ENCODE measurements at places on chromosomes 12 and 14. TPM values are rescaled to one million over a fixed set of nuclear protein-coding genes. Genes with fewer than 3 reads are reported as not detected.

The RNASE3 gene
- not detected for total RNA-seq

DNA sequence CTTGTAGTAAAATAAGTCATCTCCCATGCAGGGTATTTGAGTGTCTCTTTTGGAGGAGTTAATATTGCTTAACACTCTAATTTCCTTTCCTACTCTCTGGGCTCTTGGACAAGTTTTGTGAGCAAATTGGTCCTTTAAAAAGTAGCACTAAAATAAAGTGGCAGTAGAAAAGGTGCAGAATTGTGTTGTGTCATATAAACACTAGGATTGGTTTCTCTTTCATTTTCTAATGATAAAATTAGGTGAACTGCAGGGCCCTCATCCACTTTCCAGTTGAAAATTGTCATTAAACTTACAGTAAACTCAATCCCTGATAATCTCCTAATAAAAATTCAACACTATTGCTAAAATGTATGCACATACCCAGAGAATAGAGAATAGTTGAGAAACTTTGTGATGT lies 42.6 kb upstream of the REP15 start:
- peaks cover 3% of the 10 kb centered on the region for H3K36me3 ChIP-seq
- no peaks in the 10 kb centered on the region for H3K27me3 ChIP-seq
- peaks cover 18% of the 10 kb centered on the region for H3K4me1 ChIP-seq
- H3K4me3 ChIP-seq, result no peak overlapping the region

DNA sequence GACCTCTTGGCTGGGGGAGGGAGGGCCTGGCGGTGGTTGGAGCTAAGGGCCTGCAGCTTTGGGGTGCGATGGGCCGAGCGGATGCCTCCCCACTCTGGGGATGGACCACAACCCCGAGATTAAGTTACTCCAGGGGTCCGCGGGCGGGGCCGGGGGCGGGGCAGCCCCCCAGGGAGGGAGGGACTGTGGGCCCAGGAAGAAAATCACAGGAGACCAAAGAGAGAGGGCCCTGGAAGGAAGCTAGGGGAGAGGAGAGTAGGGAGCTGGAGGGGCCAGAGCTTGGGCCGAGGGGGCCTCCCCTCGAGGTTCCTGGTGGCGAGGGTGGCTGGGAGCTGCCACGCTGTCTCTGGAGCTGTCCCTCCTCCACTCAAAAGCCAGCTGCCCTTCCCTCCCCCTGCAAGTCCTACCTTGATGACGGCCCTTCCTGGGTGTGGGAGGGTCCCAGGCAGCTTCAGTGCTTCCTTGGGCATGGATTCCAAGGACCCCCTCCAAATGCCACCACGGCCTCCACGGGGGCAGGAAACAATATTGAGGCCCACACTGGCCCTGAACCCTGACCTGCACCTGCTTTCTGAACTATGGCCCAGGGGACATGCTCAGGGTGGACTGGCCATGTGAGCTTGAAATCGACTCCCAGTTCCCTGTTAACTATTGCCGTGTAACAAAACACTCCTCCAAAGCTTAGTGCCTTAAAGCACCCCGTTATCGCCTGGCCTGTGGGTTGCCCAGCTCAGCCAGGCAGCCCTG lies 610 bp upstream of the NUDT14 start:
- H3K4me1 ChIP-seq, result peaks cover 23% of the 10 kb centered on the region
- no peak for DNase-seq
- H3K27ac ChIP-seq, result no peak overlapping the region
- H3K36me3 ChIP-seq, result no peaks in the 10 kb centered on the region

GRCh38 chr12:109014984-109015765 lies 5.7 kb downstream of the SVOP start:
- no peak overlapping the region for H3K27ac ChIP-seq
- no peaks in the 10 kb centered on the region for H3K36me3 ChIP-seq
- no peak for DNase-seq

- no peak overlapping the region for H3K4me3 ChIP-seq
- H3K27ac ChIP-seq, result no peak overlapping the region
- no peaks in the 10 kb centered on the region for H3K4me1 ChIP-seq
- DNase-seq, result no peak
- peaks cover 3% of the 10 kb centered on the region for H3K27me3 ChIP-seq
These were observed 876 bp downstream of the LUM start for GRCh38 chr12:91110311-91110924.

DNA sequence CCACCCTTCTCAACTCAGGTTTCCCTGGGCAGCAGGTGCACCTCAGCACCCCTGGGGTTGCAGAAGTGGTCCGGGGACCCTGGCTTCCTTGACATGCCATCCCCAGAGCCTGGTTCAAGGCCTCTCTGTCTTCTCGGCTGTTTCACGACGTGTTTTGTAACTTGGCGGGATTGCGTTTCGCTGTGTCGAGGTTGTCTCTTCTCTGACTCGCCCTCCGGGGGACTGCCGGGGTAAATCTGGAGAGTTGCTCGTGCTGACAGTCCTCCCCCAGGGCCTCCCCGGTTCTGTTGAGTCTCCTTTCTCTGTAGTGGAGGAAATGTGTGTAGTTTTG lies 25.6 kb downstream of the MEG3 start:
- no peaks in the 10 kb centered on the region for H3K27me3 ChIP-seq
- no peaks in the 10 kb centered on the region for H3K4me1 ChIP-seq
- DNase-seq, result no peak

DNA sequence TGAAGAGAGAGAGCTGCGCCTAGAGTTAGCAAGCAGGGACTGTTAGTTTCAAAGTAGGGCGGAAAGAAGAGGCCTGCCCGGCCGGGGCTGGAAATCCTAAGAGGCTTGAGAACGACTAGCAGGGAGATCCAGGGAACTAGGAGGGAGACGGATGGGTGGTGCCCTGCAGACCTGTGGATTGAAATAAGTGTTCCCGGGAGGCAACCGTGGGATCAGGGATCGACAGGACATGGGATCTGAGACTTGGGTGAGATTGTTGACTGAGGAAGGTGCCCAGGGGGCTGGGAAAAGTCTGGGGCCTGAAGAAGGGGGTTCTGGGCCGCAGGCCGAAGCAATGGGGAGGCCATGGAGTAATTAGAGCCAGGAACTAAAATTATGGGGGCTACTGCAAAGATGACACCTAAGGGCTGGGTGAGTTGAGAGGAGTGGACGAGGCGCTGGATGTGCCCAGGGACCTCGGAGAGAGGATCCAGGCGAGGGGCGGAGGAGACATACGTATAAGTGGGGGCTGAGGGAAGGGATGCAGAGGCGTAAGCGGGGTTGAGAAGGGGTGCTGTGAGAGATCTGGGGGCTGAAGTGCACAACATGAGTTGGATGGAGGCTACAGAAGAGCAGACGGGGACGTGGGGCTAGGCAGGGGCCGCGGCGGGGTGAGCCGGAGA lies 635 bp downstream of the LTA4H start:
- no peak overlapping the region for H3K27ac ChIP-seq
- H3K4me3 ChIP-seq, result no peak overlapping the region
- no peaks in the 10 kb centered on the region for H3K27me3 ChIP-seq

GRCh38 chr14:69226736-69227135 lies 33.2 kb upstream of the GALNT16 start:
- no peak overlapping the region for H3K27ac ChIP-seq
- DNase-seq, result no peak
- no peak overlapping the region for H3K4me3 ChIP-seq
- no peaks in the 10 kb centered on the region for H3K4me1 ChIP-seq

- H3K4me1 ChIP-seq, result no peaks in the 10 kb centered on the region
- H3K36me3 ChIP-seq, result peaks cover 18% of the 10 kb centered on the region
- H3K4me3 ChIP-seq, result no peak overlapping the region
- DNase-seq, result no peak
- no peak overlapping the region for H3K27ac ChIP-seq
- no peaks in the 10 kb centered on the region for H3K27me3 ChIP-seq
These were observed 33.7 kb downstream of the CKB start for GRCh38 chr14:103488960-103489359.

Measured in activated CD8-positive, alpha-beta T cell treated with anti-CD3 and anti-CD28 coated beads, Interleukin-2, amount 10 ng/mL, durations not matched to agents 7 days and 5 days (primary cell).